ENCODE measurements at places on chromosomes 12 and 14.

- DNase-seq: no peak
Measured at GRCh38 chr12:16165506-16165905, 112.0 kb downstream of the SLC15A5 start.

DNA sequence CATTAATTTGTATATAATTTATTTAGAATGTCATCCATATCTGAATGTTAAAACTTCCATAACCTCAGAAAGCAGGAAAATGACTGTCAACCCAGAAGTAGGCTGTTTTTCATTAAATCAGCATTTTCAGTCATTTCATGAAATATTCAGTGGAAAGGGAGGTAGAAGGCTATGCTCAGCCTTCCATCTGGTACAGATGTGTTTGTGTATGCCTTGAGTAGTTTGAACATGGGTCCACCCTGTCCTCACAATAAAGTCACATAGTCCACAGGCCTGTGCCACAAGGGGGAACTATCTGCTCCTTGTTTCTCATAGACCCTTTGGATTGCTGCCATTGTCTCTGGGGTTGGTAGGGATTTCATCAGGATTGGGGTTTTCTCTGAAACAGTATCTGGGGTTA is 9.1 kb downstream of the LACRT start:
- no peak for DNase-seq

GRCh38 chr12:92370828-92371227 is 225.2 kb upstream of the BTG1 start:
- no peak for DNase-seq

- DNase-seq: no peak
Measured at GRCh38 chr12:112463478-112463877, 44.7 kb downstream of the PTPN11 start.
